ELR (cell line): ENCODE measurements at places on chromosomes 11 and 22.

DNA sequence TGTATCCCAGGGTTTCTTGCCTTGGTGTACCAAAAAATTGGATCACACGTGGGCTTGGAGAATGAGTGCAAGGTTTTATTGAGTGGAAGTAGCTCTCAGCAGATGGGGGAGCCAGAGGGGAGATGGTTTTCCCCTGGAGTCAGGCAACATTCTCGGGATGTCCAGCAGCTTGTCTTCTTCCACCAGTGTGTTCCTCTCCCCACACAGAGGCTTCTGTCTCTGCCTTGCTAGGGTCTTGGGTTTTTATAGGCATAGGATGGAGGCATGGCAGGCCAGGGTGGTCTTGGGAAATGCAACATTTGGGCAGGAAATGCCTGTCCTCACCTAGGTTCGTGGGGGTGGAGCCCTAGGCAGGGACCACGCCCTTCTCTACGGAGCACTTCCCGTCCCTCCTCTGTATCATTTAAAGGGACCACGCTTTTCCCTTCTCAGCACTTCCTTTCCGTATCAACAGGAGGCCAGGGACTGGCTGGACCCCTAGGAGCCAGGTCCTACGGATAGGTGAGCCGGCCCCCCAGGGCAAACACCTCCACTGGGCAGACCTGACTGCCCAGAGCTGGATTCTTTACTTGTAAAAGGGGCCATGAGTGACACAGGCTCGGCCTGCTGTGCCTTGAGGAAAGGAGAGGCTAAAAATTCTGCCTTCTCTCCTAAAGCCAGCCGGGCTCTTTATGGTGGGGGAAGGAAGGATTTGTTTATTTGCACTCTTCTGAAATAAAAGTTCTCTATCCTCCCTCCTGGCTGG is 55.3 kb upstream of the CCDC188 start:
- peak; percentile 79 for DNase-seq

GRCh38 chr11:38990841-38991240 is 2392.8 kb upstream of the RAG2 start:
- DNase-seq, result no peak

- no peak for DNase-seq
Measured at GRCh38 chr22:46062971-46063631, 86.1 kb upstream of the WNT7B start.

DNA sequence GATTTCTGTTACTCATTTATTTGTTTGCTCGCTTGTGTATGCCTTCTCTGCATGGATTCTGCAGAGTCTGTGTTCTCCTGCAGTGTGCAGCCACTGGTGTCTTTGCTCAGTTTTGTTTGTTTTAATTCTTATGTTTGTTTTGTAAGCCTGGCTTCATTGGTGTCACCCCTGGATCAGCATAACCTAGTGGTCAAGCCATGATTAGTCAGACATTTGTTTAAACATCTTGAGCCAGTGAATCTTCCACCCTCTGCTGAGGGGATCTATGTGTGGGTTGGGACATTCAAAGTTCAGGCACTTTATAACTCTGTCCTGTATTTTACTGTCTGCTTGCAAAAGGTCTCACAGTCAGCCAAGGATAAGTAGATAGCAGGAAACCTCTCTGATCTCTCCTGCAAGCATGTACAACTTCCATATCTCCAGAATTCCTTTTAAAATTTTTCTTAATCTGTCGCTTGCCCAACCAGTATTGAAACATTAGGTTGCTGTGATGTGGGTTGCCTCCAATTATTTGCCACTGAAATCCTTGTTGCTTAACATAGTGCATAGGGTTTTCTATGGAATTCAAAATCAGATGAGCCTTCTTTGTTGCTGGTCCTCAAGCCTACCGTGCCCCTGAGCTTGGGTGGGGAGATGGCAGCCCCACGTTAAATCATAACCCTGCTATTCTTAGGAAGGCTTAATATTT is 86.8 kb downstream of the KCNQ1OT1 start:
- DNase-seq, result no peak

DNA sequence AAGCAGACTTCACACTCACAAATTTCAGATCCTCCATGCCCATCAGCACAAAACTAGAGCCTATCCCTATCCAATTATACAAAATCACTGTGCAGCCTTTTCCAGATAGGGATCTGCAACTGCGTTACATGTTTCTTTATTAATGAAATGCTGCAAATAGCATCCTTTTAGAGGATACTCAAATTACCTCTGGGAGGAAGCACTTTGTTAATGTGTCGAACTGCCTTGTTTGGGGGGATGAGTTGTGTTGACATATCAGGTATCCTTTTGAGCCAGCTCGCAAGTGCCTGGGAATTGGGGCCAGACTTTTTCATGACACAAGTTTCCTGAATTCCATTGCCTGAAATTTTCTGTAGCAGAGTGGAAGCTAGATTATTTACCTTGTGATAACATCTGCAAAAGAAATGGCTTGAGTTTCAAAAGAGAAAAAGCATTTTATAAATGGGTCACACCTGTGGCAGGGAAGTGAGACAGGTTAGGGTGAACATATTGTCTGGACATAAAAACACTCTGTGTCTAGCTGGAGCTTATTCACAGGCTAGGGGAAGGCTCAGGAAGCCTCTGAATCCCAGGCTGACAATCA is 299.1 kb upstream of the MTNR1B start:
- DNase-seq, result no peak

DNA sequence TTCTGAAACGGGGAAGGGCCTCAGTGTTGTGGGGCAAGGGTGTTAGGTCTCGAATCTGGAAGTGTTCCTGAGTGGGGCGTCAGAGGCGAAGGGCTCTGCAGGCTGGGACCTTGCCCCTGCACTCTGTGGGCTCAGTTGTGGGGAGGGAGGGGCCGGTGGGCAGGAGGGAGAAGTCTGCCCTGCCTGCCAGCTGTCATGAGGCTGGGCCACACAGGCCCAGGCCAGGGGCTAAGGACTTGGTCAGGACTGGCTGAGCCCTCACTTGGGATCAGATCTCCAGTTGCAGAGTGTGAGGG is at the start of gene CRACR2B:
TSS of gene CRACR2B (plus strand) at position 23 of the 296 bp plus-strand sequence. CDS start 689 bp downstream, outside the sequence.
- DNase-seq, result no peak

DNA sequence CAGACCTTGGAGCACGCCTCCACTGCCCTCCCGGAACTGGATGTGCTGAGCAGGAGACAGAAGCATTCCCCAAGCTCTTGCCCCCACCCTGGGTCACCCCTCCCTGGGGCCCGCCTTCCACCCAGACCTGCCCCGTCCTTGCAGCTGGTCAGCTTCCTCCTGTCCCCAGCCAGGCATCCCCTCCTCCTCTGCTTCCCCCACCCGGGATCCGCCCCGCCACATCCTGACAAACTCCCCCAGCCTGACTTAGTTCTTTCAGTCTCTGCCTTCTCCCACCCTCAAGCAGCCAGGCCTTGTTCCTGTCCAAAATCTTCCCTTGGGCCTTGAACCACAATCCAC is 1.1 kb upstream of the PLXNB2 start:
- DNase-seq, result peak; percentile 28

GRCh38 chr11:69774354-69775162 is 583 bp downstream of the FGF4 start:
- no peak for DNase-seq

GRCh38 chr11:45341372-45341771 is 55.2 kb upstream of the SYT13 start:
- DNase-seq, result no peak

GRCh38 chr22:38715852-38716251 is 10.1 kb downstream of the GTPBP1 start:
- no peak for DNase-seq

DNA sequence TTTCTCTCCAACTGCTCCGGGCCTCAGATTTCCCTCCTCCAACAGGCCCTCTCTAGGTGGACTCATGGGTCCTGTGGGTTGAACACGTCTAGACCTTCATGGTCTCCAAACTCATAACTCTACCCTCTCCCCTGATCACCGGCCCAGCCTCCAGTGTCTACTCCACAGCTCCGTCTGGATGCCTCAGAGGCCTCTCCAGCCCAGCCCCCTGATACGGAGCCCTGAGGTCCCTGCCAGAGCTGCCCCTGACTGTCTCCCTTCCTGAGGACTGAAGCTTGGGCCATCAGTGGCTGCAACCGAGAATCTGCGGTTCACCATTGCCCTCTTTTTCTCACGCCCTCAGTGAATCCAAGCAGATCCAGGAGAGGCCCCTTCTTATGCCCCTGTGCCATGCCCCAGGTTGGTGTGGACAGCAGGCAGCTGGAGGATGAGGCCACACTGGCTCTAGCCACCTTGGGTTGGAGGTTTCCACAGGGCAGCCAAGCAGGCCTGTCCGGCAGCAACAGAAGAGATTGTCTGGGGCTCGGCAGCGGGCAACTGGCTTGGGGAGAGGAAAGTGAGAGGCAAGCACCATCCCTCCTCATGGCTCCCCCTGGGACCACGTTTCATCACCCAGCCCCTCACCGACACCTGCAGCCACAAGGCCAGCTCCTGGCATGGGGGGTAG is 104.6 kb upstream of the FGF3 start:
- DNase-seq, result no peak

- DNase-seq, result peak; percentile 88
Measured at GRCh38 chr11:10325277-10326011, 20.6 kb downstream of the ADM start.

DNA sequence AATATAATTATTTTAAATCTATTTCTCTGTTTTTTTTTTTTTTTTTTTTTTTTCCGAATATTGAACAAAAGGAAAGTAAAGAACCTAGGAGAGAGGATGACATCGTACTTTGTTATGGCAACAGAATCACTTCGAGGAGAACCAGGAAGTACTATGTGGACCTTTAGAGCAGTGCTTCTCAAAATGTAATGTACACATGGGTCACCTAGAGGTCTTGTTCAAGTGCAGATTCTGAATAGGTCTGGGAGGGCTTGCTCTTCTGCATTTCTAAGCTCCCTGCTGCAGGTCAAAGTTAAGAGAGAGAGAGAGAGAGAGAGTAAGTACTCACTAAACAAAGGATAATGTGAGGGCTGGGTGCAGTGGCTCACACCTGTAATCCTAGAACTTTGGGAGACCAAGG is 419.5 kb upstream of the TENM4 start:
- DNase-seq, result no peak

DNA sequence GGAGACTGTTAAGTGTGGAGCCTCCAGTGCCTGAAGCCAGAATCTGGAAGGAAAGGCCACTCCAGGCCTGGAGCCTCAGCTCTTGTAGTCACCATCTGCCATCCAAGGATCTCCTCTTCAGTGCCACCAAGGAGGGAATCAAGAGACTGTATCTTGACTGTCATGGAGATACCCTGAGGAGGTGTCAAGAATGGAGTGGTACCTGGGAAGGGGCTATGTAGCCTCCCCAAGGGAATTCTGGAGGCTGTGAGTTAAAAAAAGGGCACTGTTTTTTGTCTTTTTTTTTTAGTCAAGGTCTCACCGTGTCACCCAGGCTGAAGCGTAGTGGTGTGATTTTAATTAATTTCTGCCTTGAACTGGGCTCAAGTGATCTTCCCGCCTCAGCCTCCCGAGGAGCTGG is 3.2 kb upstream of the C22orf15 start:
- no peak for DNase-seq

DNA sequence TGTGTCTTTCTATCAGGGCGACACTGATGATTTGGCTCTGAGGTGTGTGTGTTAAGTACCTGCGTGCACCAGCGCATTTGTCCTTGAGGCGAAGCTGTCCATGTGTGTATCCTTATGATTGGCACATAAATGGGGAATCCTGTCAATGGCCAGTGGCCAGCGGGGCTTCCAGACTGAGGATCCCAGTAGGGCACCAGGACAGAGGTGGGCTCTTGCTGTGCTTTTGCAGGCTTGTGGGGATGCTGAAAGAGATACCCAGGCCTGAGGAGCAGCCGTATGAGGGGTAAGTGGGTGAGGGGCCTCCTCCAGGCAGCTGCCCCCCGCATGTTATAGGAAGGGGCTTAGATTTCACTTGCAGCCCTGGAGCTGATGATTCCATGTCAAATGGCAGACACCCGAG is 156.8 kb downstream of the ST3GAL4 start:
- no peak for DNase-seq

- no peak for DNase-seq
Measured at GRCh38 chr11:69468911-69469885, 12.3 kb upstream of the LINC01488 start.

GRCh38 chr11:130738611-130739010 is 177.7 kb downstream of the SNX19 start:
- DNase-seq, result peak; percentile 33

GRCh38 chr11:95584589-95584988 is 205.0 kb downstream of the FAM76B start:
- DNase-seq, result no peak

DNA sequence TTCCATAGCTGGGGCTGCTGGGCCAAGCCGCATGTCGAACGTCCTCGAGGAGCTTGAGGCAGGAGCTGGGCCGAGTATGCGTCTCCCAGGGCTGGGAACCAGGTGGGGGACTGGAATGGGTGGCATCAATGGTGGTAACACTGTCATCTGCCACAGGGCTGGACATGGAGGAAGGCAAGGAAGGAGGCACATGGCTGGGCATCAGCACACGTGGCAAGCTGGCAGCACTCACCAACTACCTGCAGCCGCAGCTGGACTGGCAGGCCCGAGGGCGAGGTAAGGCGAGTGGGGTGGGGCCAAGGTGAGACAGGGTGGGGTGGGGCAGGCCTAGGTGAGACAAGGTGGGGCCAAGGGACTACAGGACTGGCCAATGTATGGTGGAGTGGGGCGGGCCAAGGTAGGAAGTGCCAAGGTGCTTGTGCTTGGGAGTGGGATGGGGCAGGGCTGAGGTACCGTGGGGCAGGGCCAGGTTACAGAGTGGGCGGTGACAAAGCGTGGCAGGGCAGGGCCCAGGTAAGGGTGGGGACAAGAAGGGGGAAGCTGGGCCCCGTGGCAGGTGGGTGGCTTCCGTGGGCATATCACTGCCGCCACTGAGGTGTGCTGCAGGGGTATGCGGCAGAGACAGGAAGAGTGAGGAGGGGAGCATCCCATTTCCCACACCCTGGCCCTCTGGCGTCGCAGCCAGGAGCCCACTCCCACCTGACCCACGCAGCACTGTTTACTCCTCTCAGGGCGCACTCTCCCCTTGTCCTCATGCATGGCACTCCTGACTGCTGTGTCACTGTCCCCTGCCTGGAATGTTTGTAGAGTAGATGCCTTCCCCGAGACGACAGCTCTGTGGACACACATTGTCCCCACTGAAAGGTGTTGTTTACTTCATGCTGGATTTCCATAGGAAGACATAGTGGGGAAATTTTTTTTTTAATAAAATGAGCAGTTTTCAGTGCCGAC is 27.5 kb upstream of the DGCR8 start:
- no peak for DNase-seq

DNA sequence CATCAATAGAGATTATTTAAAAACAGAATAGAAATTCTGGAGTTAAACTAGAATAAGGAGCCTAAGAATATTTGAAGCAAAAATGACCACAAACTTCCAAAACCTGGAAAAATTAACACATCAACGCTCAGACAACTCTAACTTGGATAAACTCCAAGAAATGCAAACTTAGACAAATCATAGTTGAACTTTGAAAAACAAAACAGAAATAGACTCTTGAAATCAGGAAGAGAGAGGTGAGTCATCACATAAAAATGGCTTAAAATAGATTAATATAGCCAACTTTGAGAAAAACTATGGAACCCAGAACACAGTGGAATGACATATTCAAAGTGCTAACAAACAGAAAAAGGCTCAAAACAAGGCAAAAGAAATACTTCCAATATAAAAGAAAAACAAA is 974.2 kb downstream of the JRKL start:
- DNase-seq, result peak; percentile 63

GRCh38 chr11:102112509-102112821 is 2.2 kb downstream of the YAP1 start:
- DNase-seq, result peak; percentile 42

- no peak for DNase-seq
Measured at GRCh38 chr11:76863196-76863777, 2.6 kb downstream of the ACER3 start.

- DNase-seq, result peak; percentile 45
Measured at GRCh38 chr11:5367448-5368074, 16.1 kb upstream of the OR51M1 start.
